ENCODE measurements at places on chromosomes 1 and 21. TPM values are rescaled to one million over a fixed set of nuclear protein-coding genes. Genes with fewer than 3 reads are reported as not detected.

GRCh38 chr1:207346513-207346912 is 25.0 kb downstream of the CD55 start:
- DNase-seq = no peak

- DNase-seq = peak; percentile 49
Measured at GRCh38 chr1:185559684-185560331, 174.4 kb upstream of the HMCN1 start.

DNA sequence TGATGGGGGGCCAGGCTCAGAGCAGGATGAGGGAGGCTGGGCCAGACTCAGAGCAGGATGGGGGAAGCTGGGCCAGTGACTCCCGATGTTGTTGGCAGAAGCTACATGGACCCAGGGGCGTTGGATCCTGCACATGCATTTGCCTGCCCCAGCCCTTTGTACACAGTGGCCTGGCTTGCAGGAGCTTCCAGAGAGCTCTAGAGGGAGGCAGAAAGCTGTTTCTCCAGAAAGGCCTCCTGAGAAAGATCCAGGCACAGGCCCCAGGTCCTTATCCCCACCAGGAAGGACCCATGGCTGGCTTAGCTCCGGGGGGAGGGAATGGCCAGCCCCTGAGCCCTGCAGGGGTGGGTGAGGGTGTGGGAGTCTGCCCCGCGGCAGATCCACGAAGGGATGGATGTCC is 106.6 kb upstream of the ACTRT2 start:
- DNase-seq = no peak

DNA sequence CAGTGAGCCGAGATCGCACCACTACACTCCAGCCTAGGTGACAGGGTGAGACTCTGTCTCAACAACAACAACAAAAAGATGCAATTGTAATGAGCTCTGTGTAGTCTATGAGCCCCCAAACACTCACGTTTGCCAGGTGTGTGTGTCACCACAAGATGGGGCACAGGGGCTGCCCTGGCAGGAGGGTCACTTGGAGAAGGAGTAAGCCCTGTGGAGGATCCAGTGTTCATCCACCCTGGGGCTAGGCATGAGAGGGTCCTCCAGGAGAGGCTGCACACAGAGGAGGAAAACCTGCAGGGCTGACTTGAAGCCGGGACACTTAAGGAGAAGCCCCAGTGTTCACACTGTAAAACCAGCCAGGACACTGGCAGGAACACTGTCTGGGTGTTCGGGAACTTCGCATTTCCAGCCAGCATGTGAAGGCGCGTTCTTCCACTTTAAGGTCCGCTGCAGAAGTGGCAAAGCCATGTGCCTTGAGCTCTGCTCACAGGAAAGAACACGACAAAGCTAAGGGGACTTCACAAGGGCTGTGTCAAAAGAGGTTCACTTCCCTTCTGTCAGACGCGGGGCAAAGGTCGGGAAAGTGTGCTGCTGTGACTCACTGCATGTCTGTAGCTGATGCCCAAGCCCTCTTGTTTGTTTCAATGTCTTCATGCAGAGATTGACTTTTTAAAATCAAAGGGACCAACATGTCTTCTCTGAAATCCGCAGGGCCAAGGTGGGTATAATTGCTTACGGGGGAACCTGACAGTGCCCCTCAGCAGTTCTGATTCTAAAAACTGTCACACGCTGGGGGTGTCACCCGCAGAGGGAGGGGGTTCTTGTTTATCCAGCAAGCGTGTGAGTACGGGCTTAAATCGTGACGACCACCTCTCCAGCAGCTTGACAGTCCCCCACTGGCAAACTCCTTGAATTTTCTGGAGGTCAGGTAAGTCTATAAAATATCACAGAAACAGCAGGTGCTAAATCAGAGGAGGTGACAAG is 102.8 kb downstream of the RIPK4 start:
- peak; percentile 78 for DNase-seq

DNA sequence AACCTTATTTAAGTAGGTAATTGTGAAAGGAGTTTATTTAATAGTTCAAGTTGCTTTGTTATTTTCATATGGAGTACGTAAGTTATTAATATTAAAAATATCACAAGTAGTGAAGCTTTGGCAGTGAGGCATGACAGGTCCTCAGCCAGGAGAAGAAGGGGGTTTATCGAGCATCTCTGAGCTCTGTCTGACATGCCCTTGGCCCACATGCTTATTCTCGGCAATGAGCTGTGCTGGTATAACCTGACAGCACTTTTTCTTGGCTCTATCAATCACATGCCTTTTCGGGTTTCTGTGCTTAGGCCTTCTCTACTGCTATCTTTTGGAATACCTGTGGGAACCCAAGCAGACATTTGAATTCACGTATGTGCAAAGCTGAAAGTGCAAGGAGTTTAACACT is 84.8 kb downstream of the OLFM3 start:
- no peak for DNase-seq

- DNase-seq = no peak
Measured at GRCh38 chr1:99247199-99247598, 17.1 kb upstream of the PLPPR4 start.

DNA sequence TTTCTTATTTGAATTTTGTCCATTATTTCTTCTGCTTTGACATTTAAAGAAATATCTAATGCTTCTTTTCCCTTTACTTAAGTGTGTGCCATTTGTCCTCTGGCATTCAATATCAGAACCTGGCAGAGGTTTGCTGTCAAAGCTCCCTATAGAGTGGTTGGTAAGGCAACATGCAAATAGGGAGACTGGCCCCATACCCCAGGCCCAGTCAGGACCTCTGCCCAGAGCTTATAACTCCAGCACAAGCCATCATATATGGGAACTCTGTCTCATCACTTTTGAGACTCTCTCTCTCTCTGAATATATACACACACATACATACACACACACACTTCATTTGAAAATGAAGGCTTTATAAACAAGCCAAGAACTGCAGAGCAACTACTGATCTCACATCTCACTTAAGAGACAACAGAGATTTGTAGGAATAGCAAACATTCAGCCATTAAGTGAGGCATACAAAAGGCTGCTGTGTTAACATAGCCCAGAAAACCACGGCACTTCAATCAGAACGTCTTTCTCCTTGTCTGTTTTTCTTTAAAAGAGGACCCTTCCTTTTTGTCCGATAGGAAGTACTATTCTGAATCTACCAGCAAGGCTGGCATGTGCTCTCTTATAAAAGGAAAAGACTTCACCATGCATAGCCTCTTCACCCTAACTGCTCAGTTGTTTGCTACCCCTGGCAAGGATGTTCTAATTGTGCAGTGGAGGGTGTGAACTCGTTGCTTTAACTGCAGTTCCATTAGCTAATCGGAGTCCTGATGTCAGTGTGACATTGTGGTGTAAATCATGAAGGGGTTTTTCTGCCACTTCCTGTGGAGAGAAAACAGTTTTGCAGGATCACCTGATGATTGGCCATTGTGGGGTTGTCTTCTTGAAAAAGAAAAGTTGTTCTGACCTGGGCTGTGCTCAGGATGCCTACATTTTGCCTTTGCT is 101.7 kb downstream of the NR5A2 start:
- no peak for DNase-seq

- no peak for DNase-seq
Measured at GRCh38 chr1:236030534-236030933, 34.4 kb downstream of the NID1 start.

DNA sequence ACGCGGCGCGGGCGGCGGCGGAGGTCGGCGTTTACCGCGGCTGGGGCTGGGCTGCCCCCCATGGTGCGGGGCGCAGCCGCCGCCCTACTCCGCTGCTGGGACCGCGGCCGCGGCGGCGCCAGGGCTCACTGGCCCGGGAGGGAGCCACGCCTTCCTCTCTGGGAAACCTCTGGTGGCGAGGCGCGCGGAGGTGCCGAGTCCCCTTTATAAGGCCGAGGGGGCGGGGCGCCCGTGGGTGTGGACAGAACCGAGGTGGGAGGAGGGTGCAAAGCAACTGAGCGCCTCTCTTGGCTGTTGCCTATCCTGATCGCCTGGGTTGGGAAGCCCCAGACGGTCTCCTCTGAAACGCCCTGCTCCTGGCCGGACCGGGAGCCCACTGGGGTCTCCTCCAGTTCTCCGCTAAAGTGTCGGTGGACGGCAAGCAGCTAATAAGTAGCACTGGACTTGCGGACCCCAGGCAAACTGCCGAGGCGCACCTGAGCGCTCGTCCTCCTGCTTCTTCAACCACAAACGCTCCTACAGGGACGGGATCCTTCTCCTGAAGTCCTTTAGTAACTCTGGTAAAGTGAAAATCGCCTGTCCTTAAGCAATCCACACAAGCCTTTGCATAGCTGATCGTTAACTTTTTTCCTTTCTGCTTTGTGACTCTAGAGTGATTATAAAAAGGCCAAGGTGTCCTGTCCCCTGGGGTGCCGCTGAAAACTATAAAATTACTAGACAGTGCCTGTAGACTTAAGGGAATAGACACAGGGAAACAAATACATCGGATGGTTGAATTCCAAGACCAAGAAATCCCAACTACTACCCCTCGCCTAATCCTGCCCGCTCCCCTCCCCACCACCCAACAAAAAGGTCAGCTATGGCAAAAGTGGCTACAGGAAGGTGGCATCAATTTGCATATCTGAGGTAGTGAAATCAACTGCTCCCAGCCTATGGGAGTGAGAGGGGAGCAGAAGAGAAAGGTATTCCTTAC is at the start of gene PTGER3:
TSS of gene PTGER3 (minus strand) at position 182 of the 973 bp plus-strand sequence. CDS start 239 bp downstream, outside the sequence.
- DNase-seq = peak; percentile 84

DNA sequence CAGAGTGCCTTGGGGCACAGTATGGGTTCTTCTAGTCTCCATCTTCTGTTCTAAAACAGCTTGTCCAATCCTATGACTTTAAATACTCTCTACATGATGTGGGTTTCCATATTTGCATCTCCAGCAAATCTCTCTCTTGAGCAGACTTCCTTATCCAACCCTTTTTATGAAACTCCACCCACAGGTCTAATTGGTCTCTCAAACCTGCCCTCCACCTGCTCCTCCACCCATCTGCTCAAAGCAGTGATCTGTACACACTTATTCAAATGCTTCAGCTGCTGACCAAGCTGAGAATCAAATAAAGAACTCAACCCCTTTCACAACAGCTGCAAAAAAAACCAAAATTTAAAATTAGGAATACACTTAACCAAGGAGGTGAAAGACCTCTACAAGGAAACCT is 11.5 kb downstream of the MCOLN2 start:
- no peak for DNase-seq

- DNase-seq = peak; percentile 74
Measured at GRCh38 chr1:201385299-201385891, 7.9 kb upstream of the TNNT2 start.

- DNase-seq = no peak
Measured at GRCh38 chr1:161987303-161987702, 36.4 kb downstream of the OLFML2B start.

DNA sequence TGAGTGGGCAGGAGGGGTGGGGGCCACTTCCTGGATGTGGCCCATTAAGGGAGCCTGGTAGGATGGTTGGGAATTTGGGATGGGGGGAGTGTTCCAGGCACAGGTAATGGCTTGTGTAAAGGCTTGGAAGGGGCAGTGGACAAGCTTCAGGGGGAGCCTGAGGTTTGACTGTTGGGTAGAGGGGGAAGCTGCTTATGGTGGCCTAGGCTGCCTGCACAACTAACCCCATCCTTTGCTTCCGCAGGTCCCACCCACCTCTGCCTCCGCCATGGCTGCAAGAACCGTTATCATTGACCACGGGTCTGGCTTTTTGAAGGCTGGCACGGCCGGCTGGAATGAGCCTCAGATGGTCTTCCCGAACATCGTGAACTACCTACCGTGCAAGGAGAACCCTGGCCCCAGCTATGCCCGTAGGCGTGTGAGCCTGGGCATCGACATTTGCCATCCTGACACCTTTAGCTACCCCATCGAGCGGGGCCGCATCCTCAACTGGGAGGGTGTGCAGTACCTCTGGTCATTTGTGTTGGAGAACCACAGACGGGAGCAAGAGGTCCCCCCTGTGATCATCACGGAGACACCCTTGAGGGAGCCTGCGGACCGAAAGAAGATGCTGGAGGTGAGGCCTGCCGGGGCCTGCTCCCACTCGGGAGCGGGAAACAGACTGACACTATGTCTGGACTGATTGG is 67.8 kb downstream of the ACTL8 start:
- DNase-seq = no peak

GRCh38 chr21:37628362-37628761 is 261.8 kb downstream of the DYRK1A start:
- DNase-seq = no peak

- DNase-seq = no peak
Measured at GRCh38 chr1:165287329-165287728, 69.2 kb downstream of the LMX1A start.

GRCh38 chr1:166924823-166925541 is 48.9 kb upstream of the TADA1 start:
- peak; percentile 32 for DNase-seq

DNA sequence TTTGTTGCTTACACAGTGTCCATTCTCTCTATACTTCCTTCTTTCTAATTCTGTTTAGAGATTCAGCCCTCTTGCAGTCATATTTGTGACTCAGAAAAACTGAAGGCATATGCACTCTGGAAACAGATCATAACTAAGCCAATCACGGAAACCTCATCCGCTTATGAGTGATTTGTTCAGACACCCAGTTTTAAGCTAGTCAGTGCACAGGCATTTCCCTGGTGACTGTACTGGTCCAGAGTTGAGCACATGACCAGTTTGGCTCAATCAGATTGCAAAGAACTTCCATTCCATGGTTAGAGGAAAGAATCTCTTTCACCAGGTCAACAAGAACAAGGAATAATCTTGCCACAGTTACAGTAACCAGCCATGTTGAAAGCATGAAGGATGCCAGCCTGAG is 69.2 kb upstream of the SGIP1 start:
- DNase-seq = no peak

LAX1 gene
- total RNA-seq = 1.2 TPM

SLC44A3 gene
- total RNA-seq = 55.4 TPM

C8A gene
- not detected for total RNA-seq

OR2G6 gene
- not detected for total RNA-seq

TRNP1 gene
- 2.7 TPM for total RNA-seq

CFAP45 gene
- not detected for total RNA-seq

HDGF gene
- 215 TPM for total RNA-seq

HPDL gene
- 29.3 TPM for total RNA-seq

GNG4 gene
- total RNA-seq = 10.0 TPM

MCOLN2 gene
- 21.6 TPM for total RNA-seq

ZMYND12 gene
- total RNA-seq = 3.5 TPM

B4GALT2 gene
- 26.6 TPM for total RNA-seq

GNG12 gene
- total RNA-seq = 77.1 TPM

ALX3 gene
- not detected for total RNA-seq

C1orf74 gene
- 2.2 TPM for total RNA-seq

ACTN2 gene
- total RNA-seq = 0.05 TPM

CFHR5 gene
- not detected for total RNA-seq

Measured in colonic mucosa (tissue), 4 donors.